ENCODE measurements at places on chromosomes 16 and 17. TPM values are rescaled to one million over a fixed set of nuclear protein-coding genes. Genes with fewer than 3 reads are reported as not detected.

DNA sequence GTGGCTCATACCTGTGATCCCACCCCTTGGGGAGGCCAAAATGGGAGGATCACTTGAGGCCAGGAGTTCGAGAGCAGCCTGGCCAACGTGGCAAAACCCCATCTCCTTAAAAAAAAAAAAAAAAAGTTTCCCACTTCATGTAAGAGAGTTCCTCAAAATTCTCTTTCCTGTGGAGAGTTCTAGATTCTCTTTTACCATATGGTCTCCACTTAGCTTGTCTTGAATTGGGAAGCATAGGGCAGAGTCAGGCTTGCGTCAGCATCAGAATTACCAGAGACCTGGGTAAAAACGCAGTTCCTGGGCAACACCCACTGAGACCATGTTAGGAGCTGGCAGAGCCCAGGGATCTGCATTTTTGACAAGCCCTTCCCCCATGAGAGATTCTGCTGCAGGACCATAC is 158.4 kb downstream of the CCDC182 start:
- DNase-seq: no peak

DNA sequence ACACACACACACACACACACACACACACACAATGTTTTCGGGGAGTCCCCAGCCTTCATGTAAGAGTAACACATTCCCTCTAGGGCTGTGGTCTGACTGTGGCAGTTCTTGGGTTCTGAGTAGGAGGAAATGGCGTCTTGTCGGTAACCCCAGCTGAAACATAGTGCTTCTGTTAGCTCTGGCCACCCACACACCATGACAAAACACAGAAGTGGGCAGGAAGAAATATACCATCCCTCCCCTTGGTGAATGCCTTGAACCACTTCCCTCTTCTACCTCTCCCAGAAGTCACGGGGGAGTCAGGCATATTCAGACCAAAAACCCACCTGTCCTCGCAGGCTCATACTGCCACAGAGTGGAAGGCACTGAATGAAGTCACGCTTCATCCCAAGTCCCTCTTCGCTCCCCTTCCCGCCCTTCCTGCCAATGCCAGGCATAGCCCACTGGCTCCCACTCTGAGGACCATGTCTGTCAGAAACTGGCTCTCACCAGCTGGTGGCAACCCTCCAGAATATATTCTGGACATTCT is 11.5 kb downstream of the SLC35B1 start:
- peak; percentile 39 for DNase-seq

- DNase-seq: no peak
Measured at GRCh38 chr16:5509336-5509735, 411.7 kb upstream of the EEF2KMT start.

Gene KRTAP3-2
- total RNA-seq: not detected

- peak; percentile 52 for DNase-seq
Measured at GRCh38 chr17:16215002-16215272, 397 bp downstream of the NCOR1 start.

Gene G6PC1
- total RNA-seq: not detected

Data from upper lobe of left lung (tissue), 6 donors.